NCI-H226 (cell line): ENCODE measurements at places on chromosomes 3 and 15.

DNA sequence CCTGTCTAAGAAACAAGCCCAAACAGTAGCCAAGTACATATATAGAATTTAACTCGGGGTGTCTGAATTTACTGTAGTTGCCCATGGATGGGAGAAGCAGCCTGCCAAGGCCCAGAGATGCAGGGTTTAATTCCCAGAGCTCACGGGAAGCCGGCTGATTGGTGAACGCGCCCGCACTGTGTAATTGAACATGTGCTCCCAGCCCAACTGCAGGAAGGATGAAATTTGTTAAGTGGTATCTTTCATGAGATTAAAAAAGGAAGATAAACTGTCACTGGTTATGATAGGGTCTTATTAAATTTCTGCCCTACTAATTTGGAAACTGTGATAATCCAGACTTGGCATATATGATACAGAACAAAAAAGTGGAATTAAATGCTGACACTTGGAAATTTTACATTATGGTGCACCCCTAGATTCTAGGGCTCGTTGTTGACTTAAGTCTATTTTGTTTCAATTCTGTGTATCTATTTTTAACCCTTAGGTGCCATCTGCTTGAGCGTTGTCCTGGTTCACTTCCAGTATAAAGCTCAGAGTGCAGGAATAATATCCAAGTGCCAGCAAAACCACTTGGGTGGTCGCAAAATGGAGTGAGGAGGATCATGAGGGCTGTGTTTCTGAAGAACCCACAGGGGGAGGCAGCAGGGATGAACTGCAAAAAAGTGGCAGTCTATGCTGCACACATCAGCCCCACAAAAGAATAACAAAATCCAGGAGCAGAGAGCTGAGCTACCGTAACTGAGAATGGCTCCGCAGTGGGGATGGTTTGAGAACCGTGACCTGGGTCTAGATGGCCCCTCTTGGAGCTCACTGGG, 13.8 kb upstream of the TMC3 start:
- DNase-seq = no peak

DNA sequence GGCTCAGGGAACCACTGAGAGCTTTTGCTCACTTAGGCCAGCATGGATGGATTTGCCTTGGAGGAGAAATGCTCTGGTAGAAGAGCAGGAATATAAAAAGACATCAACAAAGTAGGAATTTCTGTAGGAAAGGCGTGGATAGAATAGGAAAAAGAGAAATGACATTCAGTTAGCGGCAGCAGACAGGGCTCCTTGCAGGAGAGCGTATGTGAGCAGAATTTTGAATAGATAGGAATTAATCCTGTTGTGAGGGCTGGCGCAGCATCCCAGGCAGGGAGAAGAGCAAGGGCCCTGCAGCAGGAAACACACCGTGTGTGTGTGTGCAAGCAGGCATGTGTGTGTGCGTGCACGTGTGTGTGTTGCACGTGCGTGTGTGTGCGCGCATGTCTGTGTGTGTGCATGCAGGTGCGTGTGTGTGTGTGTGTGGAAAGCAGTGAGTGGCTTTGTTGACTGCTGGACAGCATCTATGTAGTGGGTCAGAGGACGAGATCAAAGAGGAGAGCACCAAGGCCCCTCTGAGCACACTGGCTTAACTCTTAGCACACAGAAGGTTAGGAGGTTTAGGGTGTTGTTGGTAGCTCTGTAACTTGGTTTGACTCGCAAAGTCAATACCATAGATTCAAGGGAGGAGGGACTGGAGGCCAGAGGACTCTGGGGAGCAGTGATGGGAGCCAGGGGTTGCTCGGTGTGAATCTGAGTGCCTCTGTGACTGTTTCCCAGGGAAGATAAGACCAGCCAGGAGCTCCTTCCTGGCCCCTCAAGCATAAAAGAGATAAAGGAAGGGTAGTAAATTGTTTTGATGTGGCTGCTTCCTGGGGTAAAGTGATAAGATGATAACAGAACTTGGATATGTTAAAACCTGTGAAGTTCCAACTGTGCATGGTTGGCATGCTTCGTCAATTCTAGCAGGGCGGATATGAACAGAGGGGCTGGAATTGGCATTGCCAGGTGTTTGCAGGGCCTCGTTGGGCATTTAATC, 639.5 kb downstream of the NR2F2 start:
- DNase-seq = no peak

- DNase-seq = no peak
Observed at GRCh38 chr3:157441102-157441624, 4.5 kb downstream of the PTX3 start.

GRCh38 chr3:111619833-111620232, 24.7 kb upstream of the ZBED2 start:
- DNase-seq = peak; percentile 79

DNA sequence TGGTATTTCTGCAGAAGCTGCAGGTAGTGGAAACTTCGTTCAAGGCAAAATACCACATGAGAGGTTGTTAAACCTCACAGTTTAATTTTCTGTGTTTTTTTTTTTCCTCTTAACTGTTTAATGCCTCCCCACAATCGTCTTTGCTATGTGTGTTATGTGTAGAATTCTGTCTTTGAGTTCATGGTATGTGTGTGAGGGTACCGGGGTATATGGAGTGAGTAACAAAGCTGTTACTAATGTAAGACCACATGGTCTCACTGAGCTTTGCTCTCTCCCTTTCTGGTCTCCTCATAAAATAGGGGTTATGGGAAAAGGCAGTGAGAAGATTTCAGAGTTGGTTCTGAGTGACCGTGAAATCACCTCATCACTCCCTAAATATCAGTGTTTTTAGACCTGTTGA, 143.6 kb downstream of the USP13 start:
- no peak for DNase-seq

DNA sequence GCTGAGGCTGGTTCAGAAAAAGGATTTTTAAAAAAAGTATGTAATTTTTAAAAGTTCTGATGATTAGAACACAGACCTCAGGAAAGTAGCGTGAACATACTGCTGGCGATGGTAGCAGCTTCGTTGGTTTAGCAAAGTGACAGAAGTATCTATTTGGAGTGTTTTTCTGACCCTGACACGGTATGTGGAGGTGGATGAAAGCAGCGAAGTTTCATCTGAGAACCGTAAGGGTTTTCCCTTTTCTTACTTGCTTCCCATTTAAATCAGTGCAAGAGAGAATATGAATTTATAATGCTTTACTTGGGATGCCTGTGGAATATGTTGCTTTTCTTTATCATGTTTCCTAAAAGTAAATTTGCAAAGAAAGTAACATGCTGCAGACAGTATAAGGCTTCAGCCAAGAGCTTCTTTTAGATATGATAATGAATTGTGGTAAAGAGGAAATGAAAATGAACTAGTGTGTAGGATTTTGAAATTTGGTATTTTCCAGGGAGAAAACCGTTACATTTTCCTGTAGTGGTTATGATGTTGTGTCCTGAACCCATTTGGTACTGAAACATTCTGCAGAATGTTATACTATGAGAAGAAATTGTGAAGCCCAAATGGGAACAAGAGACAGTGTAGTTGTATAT, 3.9 kb downstream of the CHST2 start:
- DNase-seq = no peak

- DNase-seq = no peak
Observed at GRCh38 chr3:143770391-143770790, 77.9 kb downstream of the SLC9A9 start.

GRCh38 chr3:97896547-97896946, 74.7 kb downstream of the CRYBG3 start:
- no peak for DNase-seq

GRCh38 chr3:31086698-31087097, 192.2 kb upstream of the GADL1 start:
- no peak for DNase-seq

DNA sequence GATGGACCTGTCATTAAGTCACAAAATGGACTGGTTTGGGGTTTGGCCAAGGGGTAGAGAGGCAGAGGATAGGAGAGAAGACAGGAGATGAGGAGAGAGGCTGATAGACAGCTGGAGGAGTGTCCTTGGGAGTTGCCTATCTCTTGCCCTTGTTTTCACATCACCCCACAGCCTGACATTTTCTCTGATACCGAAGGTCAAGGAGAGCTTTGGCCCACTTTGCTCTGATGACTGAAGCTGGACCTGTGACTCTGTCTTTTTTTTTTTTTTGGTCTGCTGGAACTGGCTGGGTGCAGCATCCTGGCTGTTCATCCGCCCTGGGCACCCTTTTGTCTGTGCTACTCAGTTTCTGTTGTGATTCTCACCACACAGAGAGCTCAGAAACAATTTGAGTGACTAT, 5.1 kb downstream of the GPD1L start:
- DNase-seq = no peak

DNA sequence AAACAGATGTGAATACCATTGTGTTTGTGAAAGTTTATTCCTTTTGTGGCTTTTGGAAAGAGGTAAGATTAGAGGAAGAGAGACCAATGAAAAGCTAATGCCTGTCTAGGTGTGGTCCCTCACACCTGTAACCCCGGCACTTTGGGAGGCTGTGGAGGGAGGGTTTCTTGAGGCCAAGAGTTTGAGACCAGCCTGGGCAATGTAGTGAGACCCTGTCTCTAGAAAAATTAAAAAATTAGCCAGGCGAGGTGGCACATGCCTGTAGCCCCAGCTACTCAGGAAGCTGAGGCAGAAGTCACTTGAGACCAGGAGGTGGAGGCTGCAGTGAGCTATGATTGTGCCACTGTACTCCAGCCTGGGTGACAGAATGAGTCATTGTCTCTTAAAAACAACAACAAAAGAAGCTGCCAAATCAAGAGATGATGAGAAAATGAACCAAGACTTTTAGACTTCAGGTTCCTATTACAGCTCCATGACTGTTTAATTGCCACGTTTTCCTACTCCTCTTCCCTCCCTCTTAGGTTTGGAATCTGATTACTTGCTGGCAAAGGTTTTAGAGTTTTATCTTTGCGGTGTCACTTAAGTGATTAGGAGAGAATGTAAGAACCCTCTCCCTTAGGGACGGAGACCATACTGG, 68.7 kb downstream of the CGNL1 start:
- no peak for DNase-seq

GRCh38 chr3:50194903-50195500, 3.6 kb downstream of the GNAT1 start:
- no peak for DNase-seq

GRCh38 chr15:22955544-22956119, 24.5 kb downstream of the CYFIP1 start:
- no peak for DNase-seq

DNA sequence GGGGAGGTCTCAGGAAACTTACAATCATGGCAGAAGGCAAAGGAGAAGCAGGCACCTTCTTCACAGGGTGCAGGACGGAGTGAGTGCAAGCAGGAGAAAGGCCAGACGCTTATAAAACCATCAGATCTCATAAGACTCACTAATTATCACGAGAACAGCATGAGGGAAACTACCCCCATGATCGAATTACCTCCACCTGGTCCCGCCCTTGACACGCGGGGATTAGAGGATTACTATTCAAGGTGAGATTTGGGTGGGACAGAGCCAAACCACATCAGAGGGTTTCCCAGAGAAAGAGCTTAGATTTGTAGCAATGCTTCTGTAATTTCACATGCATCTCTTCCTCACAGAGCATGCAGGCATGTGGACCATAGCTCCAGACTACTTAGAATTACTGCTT, 615.7 kb upstream of the UBE2E2 start:
- no peak for DNase-seq

GRCh38 chr3:152208439-152208838, 60.3 kb upstream of the MBNL1 start:
- DNase-seq = no peak

DNA sequence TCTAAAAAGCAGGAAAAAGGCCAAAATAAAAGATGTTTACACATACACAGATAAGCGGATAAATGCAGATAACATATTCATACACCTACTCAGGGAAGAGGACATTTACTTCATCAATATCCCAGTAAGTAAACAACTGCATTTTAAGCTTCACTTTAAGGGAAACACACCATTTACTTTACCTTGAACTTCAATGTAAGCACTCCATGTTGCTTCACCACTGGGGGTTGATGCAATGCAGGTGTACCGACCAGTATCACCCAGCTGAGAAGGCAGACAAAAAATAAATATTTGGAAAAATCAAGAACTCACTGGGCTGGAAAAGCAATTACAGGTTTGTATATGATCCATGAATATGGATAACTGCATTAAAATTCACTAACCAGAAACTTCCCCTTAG, 1099.5 kb downstream of the ROBO1 start:
- no peak for DNase-seq

DNA sequence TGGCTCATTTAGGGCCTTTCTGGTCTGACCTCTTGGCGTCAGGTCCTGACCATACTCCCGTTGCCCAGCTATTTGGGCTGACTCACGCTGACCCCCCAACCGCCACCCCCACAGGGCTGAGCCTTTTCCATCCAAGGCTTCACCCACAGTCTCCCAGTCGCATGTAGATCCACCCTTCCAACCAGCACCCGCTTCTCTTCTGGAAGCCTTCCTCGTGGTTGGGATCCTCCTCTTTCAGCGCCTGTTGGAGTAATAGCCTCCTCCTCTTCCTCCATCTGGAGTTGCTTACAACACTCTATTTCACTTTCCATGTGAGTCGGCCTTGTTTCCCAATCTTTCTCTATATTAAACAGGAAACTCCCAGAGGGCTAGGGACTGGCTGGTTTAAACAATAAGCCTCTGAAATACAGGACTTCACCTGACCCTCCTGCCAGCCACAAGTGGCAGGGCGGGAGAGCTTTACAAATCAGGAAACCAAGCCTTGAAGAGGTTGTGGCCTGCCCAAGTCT, 2.1 kb upstream of the ALAS1 start:
- DNase-seq = peak; percentile 79

GRCh38 chr3:37945156-37945806, 45.3 kb upstream of the VILL start:
- peak; percentile 29 for DNase-seq

DNA sequence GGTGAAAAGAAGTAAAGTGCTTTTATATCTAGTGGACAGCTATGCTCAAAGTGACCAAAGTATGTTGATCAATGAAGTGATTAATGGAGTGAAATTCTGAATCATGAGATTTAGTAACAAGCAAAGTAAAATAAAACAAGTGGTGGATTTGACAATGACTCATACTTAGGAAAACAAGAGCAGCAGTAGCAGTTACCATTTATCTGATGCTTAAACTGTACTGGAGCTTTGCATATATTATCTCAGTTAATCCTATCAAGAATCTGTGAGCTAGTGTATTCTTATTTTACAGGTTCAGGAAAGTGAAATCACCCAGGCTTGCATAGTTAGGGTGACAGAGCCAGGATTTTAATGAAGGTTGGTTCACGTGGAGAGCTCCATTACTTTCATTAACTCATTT, 50.6 kb upstream of the SPATA16 start:
- no peak for DNase-seq

- peak; percentile 30 for DNase-seq
Observed at GRCh38 chr3:51799879-51800749, 21.1 kb upstream of the IQCF6 start.

- DNase-seq = peak; percentile 72
Observed at GRCh38 chr3:182116386-182116785, 404.7 kb downstream of the SOX2 start.
